ENCODE measurements at places on chromosomes 2 and 18.

- DNase-seq = no peak
These were observed 60.5 kb upstream of the PXDN start for GRCh38 chr2:1804865-1805264.

- DNase-seq = no peak
These were observed 29.6 kb upstream of the ENOSF1 start for GRCh38 chr18:741931-742512.

GRCh38 chr2:101387151-101387834 lies at the start of gene CREG2:
Gene CREG2 (minus strand): TSS chr2:101387503. CDS start chr2:101387457, 46 bp downstream.
- DNase-seq = peak; percentile 32

- DNase-seq = peak; percentile 36
These were observed 50.6 kb downstream of the RAPH1 start for GRCh38 chr2:203484266-203485112.

DNA sequence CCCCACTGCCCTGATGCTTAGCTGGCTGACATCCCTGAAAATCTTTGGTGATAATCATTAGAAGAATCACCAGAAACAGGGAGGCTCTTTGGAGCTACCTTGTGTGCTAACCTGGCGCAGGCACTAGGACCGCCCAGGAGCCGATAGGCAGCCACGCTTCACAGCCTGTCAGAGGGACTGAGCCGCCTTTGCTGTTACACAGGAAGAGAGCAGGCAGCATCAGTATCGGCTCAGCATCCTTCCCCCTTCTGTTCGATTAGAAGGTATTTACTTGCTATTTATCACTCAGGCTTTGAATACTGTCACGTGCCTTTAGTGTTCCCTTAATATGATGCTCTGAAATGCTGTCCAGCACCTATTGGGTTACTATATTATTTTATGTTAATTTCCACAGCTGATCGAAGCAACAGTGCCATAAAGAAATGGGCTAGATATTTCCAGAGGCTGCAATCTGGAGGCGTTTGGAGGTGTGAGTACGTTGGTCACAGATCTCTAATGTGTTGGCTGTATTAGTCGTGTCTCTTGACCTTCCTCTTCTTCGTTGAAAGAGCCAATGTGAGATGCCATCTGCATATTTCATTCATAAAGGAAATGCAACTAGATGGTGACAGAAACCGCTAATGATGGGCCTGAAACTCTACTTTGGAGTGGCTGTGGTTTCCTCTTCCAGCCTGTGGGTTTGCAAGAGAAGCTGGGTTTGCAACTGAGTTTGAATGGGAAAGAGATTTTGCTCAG lies 110.4 kb upstream of the RAB27B start:
- DNase-seq = no peak

DNA sequence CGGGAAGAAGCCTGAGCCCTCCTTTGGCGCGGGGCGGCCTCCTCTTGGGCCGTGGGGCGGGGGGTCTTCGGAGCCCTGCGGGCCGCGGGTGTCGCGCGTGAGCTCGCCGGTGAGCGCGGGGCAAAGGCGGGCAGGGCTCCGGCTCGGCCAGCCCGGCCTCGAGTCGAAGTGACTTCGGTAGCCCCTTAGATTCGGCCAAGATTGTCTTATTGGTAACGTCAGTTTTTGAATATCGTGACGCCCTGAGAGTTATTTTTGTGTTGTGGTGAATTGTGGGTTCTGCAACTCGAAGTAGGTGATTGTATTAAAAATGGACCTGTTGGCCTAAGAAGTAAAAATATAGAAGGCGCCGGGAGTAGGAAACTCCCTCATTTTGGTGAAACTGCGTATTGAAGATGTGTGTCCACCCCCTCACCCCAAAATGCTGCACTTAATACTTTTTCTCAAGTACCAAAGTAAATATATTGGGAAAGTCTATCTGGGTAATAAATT lies 669 bp downstream of the MARCHF7 start:
- DNase-seq = no peak

GRCh38 chr2:122737429-122738077 lies 982.1 kb downstream of the TSN start:
- no peak for DNase-seq
